ENCODE measurements at places on chromosomes 5 and 9.

GRCh38 chr5:113089653-113090335 is 113.2 kb downstream of the DCP2 start:
- DNase-seq, result no peak

DNA sequence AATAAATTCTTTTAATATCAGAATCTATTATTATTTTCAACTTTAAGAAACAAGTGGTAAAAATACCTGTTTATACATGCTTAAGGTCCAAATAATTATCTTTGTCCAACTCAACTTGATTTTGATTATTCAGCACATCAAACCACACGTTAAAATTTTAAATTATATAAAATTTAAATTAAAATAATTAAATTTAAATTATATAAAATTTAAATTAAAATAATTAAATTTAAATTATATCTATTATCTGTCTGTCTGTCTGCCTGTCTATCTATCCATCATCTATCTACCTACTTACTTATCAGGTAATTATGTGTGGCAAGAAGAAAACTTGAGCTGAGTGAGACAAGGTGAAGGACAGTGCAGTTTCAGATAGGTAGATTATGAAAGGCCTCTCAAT is 605.3 kb upstream of the RIOK2 start:
- DNase-seq, result no peak

GRCh38 chr9:135941288-135941995 is 19.7 kb downstream of the UBAC1 start:
- no peak for DNase-seq

DNA sequence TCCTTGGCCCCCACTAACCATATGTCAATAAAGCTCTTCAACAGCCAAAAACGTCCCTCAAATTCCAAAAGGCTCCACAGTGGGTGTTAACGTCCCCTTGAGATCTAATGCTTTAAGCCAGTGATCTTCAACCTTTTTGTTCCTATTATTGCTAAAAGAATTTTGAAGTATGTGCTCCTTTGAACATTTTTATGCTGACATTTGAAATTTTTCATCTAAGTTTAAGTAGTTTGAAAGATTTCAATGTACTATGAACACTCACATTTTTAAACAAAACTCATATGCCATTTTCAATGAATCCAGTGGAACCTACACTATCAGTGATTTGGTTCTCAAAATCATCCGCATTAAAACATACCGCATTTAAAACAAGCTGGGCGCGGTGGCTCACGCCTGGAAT is 29.9 kb downstream of the AUH start:
- DNase-seq, result no peak

- DNase-seq, result no peak
These were observed 214.0 kb upstream of the MAST4 start for GRCh38 chr5:66382152-66382551.

DNA sequence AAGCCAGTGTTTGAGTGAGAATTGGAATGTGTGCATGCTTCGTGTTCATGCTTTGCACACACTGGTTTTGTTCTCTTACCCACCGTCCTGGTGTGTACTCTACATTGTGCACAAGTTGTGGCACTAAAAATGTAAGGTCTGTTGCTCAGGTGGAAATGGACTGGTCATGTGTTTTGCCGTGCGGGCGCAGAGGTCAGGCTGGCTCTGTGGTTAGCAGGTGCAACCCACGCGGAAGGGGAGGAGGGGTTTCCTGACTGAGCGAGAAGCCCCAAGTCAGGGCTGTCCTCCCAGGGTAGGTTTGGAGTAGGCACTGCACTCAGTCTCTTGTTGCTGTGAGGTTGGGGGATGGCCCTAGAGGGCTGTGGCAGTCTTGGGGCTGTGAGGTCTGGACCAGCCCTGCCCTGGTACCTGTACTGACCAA is 86.6 kb downstream of the EHMT1 start:
- DNase-seq, result no peak

DNA sequence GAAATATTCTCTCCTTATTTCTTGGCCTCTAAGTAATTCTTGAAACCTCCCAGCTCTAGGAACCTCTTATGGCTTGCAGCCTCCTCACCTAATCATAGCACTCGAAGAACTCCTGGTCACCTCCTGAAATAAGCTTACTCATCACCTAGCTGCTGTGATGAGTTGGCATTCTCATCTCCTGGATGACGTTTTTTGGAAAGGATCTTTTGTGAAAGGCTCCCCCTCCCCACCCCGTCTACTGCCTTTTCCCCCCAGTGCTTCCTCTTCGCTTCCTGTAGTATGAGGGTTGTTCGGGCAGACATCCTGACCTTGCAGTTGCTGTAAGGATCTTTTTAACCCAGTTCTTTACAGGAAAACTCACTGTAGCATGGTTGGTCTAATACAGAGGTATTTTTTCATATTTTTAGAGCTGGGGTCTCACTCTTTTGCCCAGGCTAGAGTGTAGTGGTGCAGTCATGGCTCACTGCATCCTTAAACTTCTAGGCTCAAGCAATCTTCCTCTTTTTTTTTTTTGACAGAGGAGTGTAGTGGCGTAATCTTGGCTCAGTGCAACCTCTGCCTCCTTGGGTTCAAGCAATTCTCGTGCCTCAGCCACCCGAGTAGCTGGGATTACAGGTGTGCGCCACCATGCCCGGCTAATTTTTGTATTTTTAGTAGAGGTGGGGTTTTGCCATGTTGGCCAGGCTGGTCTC is 41.8 kb downstream of the ARHGAP26 start:
- DNase-seq, result no peak

- DNase-seq, result no peak
These were observed 216.2 kb downstream of the TRIO start for GRCh38 chr5:14359069-14360043.

DNA sequence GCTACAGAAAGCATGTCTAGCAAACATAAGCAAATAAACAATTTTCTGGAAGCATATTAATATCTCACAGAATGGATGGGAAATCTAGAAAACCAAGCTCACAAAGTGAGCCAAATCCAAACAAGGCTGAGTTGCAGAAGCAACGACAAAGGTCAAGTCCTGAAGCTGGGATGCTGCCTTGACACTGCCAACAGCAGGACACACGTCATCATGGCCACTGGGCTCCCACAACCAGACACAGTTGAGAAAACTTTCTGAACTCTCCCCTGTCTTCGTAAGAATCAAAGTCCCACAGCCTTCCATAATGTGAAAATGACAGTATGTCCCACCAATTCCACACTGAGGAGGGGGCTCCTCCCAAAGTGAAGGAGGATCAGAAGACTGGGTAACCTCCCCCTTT is 37.6 kb downstream of the EPB41L4A start:
- no peak for DNase-seq

DNA sequence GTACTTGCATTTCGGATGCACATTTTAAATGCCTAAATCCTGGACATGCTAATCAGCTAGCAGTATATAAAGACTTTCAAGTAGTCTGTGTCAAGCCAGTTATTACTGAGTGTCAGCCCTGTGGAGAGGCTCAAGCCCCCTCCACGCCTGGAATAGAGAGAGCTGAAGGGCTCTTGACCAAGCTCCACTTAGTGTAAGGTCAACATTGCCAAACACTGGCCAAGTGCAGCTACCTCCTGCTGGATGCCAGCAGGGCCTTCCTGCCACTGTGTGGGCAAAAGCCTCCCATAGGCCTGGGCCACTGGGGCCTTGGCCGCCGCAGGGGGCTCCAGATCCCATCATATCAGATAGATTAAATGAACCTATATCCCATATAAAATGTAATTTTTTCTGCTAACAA is 239.4 kb upstream of the PANK3 start:
- no peak for DNase-seq

- DNase-seq, result peak; percentile 28
These were observed 459.9 kb upstream of the ZNF462 start for GRCh38 chr9:106403081-106403480.

GRCh38 chr5:72066705-72067107 is 40.6 kb upstream of the MAP1B start:
- DNase-seq, result peak; percentile 95

DNA sequence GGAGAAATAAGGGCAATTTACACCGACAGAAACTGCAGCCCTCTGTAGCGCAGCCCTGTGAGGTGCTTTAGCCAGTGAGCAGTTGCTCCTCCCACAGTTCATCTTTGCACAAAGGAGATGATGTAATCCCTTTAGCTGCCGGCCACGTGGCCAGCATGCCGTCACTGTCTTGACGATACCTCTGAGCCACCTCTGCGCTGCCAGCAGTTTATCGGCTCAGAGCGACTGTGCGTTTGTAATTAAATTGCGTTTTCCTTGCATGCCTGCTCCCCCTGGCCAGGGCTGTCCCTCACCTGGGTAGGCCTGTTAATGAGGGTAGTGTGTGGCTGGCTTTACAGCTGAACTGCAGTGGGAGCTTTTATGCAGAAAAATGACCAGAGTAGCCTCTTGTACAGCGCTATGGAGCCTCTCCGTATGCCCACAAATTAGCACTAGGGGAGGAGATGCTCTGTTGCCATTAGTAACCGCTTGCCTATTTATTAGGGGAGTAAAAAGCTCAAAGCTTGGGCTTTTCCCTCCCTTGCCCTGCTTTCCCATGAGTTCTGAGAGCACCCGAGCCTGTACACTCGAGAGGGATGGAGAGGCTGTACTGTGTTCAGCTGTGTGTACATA is 107.0 kb downstream of the TRIO start:
- DNase-seq, result no peak

DNA sequence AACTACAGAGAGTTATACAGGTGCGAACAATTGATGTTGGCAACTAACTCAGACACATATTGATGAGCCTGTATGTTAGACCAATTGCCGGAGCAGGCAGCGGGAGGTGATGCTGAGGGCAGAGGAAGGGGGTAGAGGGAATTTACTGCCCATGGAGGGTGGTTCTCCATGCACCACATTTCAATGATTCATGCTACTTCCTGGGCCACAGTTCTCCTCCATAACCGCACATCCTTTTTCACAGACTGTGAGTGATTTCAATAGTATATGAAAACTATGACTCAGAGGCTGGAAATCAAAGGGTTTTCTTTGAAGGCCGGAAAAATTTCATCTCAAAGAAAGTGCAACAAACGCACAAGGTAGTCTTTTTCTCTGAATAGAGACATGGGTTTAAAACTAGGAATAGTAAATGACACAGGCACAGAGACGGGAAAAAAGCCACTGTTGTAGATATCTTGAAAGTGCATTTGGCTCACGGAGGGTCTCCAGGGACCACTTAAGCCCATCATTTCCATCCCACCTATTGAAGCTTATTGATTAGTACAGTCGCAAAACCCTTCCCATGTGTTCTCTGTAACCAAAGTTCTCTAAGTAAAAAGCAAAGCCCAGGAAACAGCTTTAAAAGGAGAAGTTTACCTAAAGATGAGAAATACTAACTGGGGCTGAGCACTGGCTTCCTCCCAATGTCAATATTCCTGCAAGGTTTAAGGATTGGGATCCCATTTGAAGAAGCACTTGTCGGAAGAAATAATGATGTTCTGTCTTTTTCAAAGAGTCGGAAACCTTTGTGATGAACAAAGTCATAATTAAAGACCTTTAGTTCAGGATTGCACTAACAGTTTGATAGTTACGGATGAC is 28.0 kb upstream of the ADAM19 start:
- peak; percentile 94 for DNase-seq
